B cell (primary cell): ENCODE measurements at places on chromosomes 7 and 10. TPM values are rescaled to one million over a fixed set of nuclear protein-coding genes. Genes with fewer than 3 reads are reported as not detected.

TMEM130 gene
- polyA plus RNA-seq: not detected in 2 replicates

PANK1 gene
- polyA plus RNA-seq: 0.31 and 0.46 TPM in 2 replicates

TCF7L2 gene
- polyA plus RNA-seq: 0.48 and 1.0 TPM in 2 replicates

- no peak for DNase-seq
- no peak overlapping the region for H3K4me3 ChIP-seq
- H3K36me3 ChIP-seq: no peaks in the 10 kb centered on the region
- H3K4me1 ChIP-seq: peaks cover 3% of the 10 kb centered on the region
- no peak overlapping the region for H3K27ac ChIP-seq
Observed at GRCh38 chr10:83986800-83987199, 152.5 kb upstream of the GHITM start.

- H3K27ac ChIP-seq: no peak overlapping the region
- DNase-seq: no peak
- no peaks in the 10 kb centered on the region for H3K4me1 ChIP-seq
- no peak overlapping the region for H3K4me3 ChIP-seq
- no peaks in the 10 kb centered on the region for H3K27me3 ChIP-seq
Observed at GRCh38 chr7:156160811-156161210, 348.5 kb upstream of the SHH start.

DNA sequence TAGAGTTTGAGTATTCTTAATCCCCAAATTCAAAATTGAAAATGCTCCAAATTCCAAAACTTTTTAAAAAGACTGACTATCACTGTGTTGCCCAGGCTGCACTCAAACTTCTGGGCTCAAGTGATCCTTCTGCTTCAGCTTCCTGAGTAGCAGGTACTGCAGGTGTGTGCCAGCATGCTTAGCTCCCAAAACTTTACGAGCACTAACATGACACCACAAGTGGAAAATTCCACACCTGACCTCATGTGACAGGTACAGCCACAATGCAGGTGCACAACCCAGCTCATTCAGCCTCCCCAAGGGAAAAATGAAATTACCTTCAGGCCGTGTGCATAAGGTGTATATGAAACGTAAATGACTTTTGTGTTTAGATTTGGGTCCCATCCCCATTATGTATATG, 16.5 kb downstream of the CDC123 start:
- H3K27me3 ChIP-seq: no peaks in the 10 kb centered on the region
- DNase-seq: no peak
- peaks cover 66% of the 10 kb centered on the region for H3K36me3 ChIP-seq
- H3K4me1 ChIP-seq: peaks cover 13% of the 10 kb centered on the region
- H3K27ac ChIP-seq: no peak overlapping the region

DNA sequence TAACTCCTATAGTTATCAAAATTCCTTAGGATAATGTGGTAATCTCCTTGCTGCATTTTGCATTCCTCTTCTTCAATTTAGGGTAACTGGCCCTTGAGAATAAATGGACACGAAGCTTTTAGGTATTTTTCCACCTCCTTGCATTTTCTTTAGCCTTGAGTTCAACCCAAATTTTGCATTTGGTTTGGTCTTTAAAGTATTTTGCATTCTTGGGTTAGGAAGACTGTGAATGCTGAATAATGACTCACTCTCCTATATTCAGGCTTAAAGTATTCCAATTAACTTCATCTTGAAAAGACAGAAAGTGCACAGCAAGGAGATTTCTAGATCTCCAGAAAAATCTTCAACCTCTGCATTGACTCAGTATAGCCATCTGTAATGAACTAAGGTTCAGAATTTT, 47.3 kb downstream of the TFPI2 start:
- DNase-seq: no peak
- H3K36me3 ChIP-seq: no peaks in the 10 kb centered on the region
- no peak overlapping the region for H3K27ac ChIP-seq
- H3K4me1 ChIP-seq: no peaks in the 10 kb centered on the region
- no peaks in the 10 kb centered on the region for H3K27me3 ChIP-seq
- no peak overlapping the region for H3K4me3 ChIP-seq

GRCh38 chr7:38831259-38831996, 77.6 kb downstream of the VPS41 start:
- H3K4me1 ChIP-seq: peaks cover 2% of the 10 kb centered on the region
- H3K27me3 ChIP-seq: no peaks in the 10 kb centered on the region
- no peak overlapping the region for H3K27ac ChIP-seq
- peaks cover 5% of the 10 kb centered on the region for H3K36me3 ChIP-seq
- DNase-seq: no peak
- H3K4me3 ChIP-seq: no peak overlapping the region
